Stimulated activated CD8-positive, alpha-beta memory T cell treated with anti-CD3 and anti-CD28 coated beads, Interleukin-4, amount 100 ng/mL, for 48 hours (primary cell): ENCODE measurements at places on chromosomes 7 and 10.
A peak's percentile ranks its signal among the peaks of the same experiment; 100 is the strongest.

- no peak for DNase-seq
Measured at GRCh38 chr10:113137941-113138685, 188.1 kb downstream of the TCF7L2 start.

- no peak for DNase-seq
Measured at GRCh38 chr10:52110576-52110975, 203.5 kb upstream of the DKK1 start.

DNA sequence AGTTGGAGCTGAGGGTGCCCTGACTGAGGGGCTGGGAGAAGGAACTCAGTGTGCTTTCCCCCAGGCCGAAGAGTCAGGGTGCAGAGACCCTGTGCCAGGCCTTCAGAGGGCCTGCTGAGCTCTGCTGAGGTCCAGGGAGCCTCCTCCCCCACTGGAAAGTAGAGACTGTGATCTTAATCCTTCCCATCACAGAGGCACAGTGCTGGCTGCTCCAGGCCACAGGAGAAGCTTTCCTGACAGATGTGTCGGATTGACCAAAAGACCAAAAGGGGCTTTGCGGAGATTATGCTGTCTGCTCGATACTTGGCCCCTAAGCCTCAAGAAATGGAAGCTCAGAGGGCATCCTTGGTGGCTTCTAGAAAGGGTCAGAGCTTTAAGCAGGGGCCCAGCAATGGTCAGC lies 32.9 kb upstream of the BTRC start:
- DNase-seq: no peak

- no peak for DNase-seq
Measured at GRCh38 chr7:24911213-24911603, 68.8 kb downstream of the OSBPL3 start.

- DNase-seq: no peak
Measured at GRCh38 chr10:60123172-60123571, 216.8 kb upstream of the CCDC6 start.

GRCh38 chr7:5752663-5753062 lies 28.8 kb downstream of the RNF216 start:
- DNase-seq: no peak

- no peak for DNase-seq
Measured at GRCh38 chr10:11639849-11640764, 28.7 kb upstream of the USP6NL start.

DNA sequence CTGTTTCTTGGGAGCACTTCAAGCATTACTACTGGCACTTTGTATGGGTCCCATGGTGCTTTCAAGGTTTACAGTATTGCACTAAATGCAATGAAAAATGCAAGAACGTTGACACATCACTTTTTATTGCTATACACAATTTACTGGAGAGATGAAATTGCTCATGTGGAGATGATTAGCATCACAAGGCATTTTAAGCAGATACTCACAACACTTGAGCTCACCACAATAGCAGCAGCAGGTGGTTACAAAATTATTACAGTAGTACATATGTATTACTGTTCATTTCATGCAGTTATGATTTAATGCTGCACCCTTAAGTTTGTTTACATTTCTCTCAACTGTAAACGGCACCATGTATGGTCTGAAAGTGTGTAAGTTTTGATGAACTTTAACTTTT lies 537.7 kb downstream of the GRM8 start:
- DNase-seq: no peak

GRCh38 chr10:3825244-3825643 lies 40.2 kb upstream of the KLF6 start:
- no peak for DNase-seq

DNA sequence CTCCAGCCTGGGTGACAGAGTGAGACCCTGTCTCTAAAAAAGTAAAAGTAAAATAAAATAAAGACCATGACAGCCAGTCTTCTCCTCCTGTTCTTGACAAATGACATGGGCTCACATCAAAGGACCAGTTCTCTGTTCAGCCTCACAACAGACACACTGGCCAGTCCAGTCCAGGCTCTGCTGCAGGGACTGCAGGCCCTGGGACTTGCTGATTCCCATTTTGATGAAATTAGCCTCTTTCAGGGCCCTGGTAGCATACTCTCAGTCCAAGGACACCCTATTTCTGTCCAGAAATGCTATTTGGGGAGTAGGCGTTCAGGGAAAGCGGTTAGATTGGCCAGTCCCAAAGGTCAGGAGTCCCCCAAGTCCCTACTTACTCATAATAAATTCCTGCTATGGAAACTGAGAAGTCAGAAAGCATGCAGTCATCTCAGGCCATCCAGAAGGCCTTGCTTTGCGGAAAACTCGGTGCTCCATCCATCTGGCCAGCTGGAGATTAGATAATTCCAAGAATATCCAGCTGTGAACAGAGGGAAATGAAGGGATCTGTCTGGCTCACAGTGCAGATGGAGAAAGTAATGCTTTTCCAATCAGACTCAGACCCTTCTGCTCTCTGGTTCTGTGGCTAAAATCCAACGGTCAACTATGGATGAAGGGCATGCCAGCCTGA lies 74.4 kb downstream of the RAB11FIP2 start:
- no peak for DNase-seq

DNA sequence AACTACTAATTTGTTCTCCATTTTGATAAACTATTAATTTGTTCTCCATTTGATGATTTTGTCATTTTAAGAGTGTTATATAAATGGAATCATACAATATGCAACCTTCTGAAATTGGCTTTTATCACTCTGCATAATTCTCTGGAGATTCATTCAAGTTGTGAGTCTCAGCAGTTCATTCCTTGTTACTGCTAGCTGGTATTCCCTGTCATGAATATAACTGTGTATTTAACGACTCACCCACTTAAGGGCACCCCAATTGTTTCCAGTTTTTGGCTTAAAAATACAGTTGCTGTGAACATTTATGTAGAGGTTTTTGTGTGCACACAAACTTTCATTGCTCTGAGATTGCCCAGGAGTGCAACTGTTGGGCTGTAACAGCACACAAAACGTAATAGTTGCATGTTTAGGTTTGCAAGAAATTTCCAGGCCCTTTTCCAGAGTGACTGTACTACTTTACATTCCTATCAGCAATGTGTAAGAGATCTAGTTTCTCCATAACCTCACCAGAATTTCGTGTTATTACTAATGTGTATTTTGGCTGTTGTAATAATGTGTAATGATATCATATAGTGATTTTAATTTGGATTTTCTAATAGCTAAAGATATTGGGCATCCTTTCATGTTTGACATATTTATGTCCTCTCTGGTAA lies 153.2 kb upstream of the ADCY1 start:
- DNase-seq: no peak

DNA sequence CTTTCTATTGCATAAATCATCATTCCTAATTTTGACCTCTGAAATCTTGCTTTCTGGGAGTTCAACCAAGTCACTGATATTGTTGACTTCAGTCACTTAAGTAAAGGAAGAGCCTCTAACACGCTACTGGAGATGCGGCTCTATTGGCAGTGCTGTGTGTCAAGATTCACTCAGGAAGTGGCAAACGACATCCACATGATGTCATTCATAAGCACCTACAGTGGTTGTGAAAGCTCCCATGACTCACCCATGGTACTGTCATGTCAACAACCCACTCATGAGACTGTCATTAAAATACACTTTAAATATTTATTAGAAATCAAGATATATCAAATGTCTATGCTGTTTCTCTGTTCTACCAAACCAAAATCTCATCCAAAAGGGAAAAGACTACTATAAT lies 52.5 kb upstream of the LHFPL3 start:
- no peak for DNase-seq

GRCh38 chr10:132223156-132223590 lies 36.4 kb downstream of the DPYSL4 start:
- peak; percentile 75 for DNase-seq

- DNase-seq: peak; percentile 82
Measured at GRCh38 chr7:128381161-128381821, 19.8 kb upstream of the PRRT4 start.
